ENCODE measurements at places on chromosomes 2 and 18. TPM values are rescaled to one million over a fixed set of nuclear protein-coding genes. Genes with fewer than 3 reads are reported as not detected.
A peak's percentile ranks its signal among the peaks of the same experiment; 100 is the strongest.

The AGXT gene
- total RNA-seq = not detected

GRCh38 chr18:59752666-59753065, 55.4 kb upstream of the CCBE1 start:
- DNase-seq = no peak

The L3MBTL4 gene
- 0.59 TPM for total RNA-seq

The IL1RL1 gene
- total RNA-seq = 1.3 TPM

- peak; percentile 87 for DNase-seq
These were observed 919 bp upstream of the CYP1B1 start for GRCh38 chr2:38076710-38077430.

DNA sequence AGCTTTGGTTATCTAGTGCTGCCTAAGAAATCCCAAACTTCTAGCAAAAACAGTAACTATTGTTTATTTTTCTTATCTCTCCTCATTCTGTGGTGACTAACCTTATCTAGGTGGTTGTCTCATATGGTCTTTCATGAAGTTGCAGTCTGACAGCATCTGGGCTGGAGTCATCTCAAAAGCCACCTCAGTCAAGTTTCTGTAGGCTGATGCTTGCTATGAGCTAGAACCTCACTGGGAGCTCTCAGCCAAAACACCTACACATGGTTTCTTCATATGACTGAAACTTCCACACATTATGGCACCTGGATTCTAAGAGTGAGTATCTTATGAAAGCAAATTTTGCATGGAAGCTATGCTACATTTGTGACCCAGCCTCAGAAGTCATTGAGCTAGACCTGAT, 596.4 kb upstream of the VRK2 start:
- no peak for DNase-seq

DNA sequence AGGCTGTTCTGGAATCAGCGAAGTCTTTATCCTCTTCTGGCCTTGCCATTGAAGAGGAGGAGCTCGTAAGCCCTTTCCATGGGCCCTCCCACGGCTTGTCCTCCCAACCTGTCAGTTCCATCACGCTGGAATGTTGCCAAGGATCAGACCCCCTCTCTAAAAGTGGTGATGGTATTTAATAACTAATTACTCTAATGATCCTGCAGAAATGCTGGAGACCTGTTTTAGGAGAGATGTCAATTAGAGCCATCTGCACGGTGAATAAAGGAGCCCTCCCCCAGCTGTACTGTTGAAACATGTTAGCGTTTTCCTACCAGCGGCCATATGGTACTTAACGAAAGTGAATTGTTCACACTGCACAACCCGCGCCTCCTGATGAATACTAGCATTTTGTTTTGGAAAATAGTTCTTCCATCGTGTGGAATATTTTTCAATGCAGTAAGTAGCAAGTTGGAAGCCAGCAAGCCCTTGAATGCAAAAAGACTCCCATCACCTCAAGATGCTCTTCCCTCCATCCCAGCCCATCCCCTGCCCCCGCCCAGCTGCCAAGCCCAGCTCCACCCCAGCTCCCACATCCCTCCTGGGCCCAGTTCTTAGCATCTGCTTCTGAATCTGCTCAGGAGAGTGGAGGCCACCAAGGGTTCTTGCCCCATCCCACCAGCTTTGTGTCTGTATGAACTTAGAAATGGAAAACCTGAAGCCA, 145.4 kb downstream of the KLHL29 start:
- DNase-seq = peak; percentile 14

DNA sequence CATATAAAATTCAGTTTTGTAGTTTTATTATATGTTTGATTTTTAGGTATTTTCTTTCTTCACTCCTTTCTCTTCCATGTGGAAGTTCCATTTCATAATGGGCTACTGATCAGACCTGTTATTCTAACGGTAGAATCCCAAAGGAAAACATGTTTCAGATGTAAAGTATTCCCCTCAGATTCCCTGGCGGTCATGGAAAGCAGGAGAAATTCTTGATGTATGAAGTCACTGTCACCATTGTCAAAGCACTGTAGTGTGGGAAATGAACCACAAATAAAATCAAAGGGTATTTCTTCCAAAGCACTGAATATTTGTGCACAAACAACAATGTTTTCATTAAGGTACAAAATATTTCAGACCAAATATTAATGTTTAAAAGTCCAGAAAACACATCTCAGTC, 237.3 kb upstream of the KLHL14 start:
- no peak for DNase-seq

The DYNAP gene
- not detected for total RNA-seq

The RAB17 gene
- 4.1 TPM for total RNA-seq
